ENCODE measurements at places on chromosomes 5 and 9. TPM values are rescaled to one million over a fixed set of nuclear protein-coding genes. Genes with fewer than 3 reads are reported as not detected.
A peak's percentile ranks its signal among the peaks of the same experiment; 100 is the strongest.

The ARHGEF37 gene
- 0.29 TPM for total RNA-seq

DNA sequence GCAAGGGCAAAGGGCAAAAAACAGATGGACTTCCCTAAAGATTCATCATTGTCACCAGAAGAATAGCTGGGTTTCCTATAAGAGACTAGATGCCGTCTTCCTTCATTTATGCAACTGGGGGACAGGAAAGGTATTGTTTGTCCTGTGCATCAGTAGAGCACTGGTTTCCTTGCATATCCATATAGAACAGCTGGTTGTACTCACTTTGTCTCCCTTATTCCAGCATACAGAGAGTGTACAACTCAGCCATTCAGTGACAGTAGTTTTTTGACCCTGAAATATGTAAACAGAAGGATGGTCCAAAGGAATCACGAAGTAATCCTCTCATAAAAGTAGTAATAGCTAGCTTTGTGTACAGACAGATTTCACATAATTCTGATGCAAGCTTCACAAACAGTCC is 22.5 kb upstream of the MAST4 start:
- no peak for DNase-seq

- DNase-seq = no peak
Observed at GRCh38 chr5:152083231-152083630, 158.6 kb upstream of the GLRA1 start.

GRCh38 chr5:60026161-60026560 is 132.6 kb upstream of the PDE4D start:
- DNase-seq = peak; percentile 13
